CMK (cell line): ENCODE measurements at places on chromosomes 11 and 22.

GRCh38 chr11:105701098-105701497, 91.2 kb downstream of the GRIA4 start:
- no peak for DNase-seq

GRCh38 chr11:59102259-59102765, 4.7 kb upstream of the FAM111B start:
- no peak for DNase-seq

- no peak for DNase-seq
Observed at GRCh38 chr11:12728417-12728816, 54.2 kb downstream of the TEAD1 start.

DNA sequence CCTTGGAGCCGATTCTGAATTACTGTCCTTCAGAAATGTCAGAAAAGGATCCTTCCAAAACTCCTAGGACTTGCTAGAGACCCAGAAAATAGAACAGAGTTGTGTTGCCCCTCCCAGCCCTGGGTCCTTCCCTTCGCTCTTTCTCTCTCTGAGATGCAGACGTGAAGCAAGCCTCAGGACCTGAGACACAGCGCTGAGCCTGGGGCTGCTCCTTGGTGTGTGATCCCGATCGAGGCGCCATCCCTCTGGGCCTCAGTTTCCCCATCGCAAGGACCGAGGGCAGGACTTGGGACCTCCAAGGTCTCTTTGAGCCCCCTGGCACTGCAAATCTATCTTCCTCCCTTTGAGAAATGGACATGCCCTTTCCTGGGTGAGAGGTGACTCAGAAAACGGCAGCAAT, 533.5 kb downstream of the TBC1D22A start:
- DNase-seq, result no peak

- DNase-seq, result no peak
Observed at GRCh38 chr11:91075032-91075695, 852.3 kb upstream of the CHORDC1 start.
